ENCODE measurements at places on chromosomes 6 and 20. TPM values are rescaled to one million over a fixed set of nuclear protein-coding genes. Genes with fewer than 3 reads are reported as not detected.

EYS gene
- 0.05 TPM for total RNA-seq

MARCKS gene
- total RNA-seq, result 27.1 TPM

TMEM244 gene
- not detected for total RNA-seq

ZNF184 gene
- 2.3 TPM for total RNA-seq

HTR1E gene
- total RNA-seq, result not detected

ATRN gene
- 24.2 TPM for total RNA-seq
